ENCODE measurements at places on chromosomes 2 and 18.
A peak's percentile ranks its signal among the peaks of the same experiment; 100 is the strongest.

DNA sequence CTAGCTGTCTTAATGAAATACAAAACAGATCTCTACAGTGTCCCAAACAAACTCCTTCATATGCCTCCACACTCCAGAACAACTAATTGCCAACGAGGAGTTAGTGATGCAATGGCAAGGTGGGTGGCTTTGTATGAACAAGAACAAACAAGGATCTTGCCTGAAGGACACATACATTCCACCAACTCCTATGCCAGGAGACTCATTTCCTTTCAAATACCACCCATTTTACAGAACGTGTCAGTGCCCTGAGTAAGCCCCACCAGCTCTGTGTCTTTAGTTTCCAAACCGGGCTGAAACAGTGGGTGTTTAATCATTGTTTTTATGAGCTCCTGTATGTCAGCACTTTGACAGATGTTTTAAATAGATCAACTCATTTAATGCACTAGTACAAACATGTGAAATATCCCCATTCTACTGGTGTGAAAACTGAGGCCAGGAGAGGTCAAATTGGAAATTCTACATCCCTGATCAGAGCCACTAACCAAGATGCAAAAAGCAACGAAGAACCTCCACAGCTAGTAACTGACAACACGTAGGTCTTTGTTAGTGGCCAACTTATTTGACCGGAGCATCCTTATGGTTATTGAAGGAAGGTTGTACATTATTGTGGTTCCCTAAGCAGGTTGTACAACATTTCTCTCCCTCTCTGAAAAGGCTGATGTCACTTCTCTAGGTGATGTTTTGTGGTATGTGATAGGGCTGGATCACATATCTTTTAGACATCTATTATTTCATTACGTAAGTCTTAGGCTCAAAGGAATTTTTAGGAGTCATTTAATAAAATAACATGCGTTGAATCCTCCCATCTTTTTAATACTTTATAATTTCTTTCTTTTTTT is 534.9 kb upstream of the TNP1 start:
- no peak for DNase-seq

- DNase-seq = no peak
Measured at GRCh38 chr2:218002143-218002844, 501 bp downstream of the TNS1 start.

GRCh38 chr2:47704287-47704686 is 78.7 kb upstream of the MSH6 start:
- DNase-seq = no peak

DNA sequence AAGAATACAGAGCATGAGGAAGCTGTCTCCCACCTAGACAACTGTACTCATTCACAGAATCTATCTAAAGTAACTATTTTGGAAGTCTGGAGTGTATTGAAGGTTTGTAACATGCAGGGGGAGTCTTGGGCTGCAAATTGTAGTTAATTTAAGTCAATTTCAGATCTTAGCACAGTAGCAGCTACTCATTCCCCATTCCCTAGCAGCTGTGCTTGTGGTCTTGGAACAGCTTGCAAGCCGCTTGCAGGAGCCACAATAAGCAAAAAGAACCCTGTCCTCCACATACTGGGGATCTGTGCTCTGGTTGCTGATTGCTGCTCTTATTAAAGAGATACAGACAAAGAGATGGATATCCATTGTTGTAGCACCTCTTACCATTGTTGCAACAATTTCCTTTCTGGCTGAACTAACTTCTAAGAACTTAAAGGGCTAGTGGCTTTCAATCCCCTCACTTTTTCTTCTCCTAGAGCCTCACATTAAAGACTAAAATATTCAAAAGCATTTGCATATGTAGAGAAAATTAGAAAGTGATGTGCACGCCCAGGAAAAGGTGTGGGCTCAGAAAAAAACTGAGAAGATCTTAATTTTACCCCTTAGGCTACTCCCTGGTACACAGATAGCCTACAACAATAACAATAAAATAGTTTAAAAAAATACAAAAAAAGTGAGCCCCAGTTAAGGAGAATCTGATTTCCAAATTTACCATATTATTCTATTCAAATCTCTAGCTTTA is 1775.1 kb upstream of the PIK3C3 start:
- peak; percentile 54 for DNase-seq

GRCh38 chr2:215863687-215864086 is 149.7 kb downstream of the MREG start:
- no peak for DNase-seq

GRCh38 chr18:26864658-26865057 is 849 bp downstream of the AQP4 start:
- no peak for DNase-seq

DNA sequence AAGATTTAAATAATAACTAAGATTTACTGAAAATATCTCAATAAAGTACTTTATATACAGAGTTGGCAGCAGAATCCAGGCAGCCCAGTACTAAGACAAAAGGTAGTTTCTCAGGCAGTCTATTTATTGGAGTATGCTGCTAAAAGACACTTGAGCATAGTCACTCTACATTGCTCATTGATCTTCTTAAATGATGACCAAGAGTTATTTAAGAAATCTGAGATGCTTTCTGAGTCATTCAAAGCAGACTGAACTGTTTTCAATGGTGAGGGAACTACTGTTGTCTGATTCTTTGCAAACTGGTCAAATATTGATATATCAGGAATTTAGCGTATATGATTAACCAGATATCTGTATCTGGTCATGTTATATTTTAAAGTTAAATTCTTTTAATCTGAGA is 133.6 kb downstream of the PHLPP1 start:
- DNase-seq = no peak

DNA sequence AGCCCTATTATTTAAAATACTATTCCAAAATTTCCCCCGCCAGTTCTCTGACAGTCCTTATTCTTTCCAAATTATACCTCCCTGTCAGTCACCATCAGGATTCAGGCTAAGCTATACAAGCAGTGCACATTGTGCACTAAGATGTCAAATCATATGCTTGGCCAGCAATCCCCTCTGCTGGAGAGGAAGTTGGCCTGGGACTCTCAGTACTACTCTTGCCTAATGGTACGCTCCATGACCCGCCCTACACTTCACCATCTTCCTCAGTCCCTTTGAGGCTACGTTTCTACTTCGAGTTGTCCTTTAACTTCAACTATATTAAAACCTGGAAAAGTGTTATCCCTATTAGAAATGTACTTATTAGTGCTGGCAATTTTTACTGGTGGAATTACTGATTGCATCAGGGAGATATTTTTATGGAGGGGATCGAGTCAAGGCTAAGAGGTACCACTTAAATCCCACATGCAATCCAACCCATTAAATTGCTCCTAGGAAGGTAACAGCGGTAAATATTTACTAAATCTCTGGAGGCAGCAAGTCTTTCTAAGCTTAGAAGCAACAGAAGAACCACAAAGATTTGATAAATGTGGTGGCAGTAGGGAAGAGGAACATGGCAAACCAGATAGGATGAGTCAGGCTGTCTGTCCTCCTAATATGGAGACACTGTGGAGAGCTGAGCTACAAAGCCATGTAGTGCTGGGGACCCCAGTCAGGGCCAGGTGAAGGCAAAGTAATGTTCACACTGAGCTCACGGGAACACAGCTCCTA is 2.7 kb downstream of the USP40 start:
- DNase-seq = no peak

- DNase-seq = no peak
Measured at GRCh38 chr2:81984969-81985637, 1680.6 kb upstream of the LRRTM1 start.

DNA sequence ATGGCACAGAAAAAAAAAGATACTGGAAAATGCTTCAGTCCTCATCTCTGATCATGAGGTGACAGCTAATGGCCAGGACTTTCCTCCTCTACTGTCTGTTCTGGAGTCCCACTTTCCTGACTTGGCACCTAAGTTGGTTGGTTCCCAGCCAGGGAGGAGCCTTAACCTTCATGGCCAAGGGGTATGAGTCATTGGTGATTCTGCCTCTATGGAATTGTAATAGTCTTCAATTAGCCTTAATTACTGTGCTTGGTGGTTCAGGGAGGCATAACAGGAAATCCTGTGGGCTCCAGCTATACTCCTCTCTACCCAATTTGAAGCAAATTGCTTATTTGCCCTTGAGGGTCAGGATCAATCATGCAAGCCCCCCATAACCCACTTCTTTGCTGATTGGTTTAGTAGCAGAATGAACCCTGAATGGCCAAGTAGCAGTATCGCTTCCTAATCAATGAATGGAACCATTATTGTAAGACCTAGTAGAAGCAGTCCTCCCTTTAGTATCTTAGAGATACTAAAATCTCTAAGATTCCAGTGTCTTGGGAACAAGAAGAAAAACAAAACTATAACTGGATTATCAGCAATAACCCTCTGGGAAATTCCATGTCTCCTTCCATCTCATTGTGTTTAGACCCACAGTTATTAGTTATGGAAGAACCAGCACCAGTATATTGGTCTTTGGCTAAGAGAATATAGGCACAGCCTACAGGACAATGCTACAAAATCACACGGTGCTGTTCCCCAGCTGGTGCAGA is 109.0 kb downstream of the COL6A3 start:
- DNase-seq = no peak

GRCh38 chr2:67904966-67905365 is 157.8 kb downstream of the C1D start:
- DNase-seq = no peak

GRCh38 chr2:49753344-49753985 is 599.1 kb upstream of the FSHR start:
- no peak for DNase-seq

DNA sequence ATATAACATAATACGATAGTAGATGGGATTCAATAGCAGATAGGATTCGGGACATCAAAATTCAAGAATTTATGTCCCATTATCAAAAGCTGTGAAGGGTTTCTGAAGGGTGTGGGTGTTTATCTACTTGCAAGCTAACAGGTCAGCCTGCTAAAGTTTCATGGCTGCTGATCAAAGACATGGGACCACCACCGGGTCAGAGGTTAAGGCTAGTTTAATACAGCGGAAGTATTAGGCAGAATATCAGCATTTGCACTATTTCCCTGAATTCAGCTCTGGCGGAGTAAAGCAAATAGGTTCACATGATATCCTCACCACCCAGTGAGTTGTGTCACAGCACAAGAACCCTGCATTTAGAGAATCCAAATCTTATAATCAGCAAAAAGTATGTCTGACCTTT is 82.5 kb downstream of the DSEL start:
- no peak for DNase-seq

- no peak for DNase-seq
Measured at GRCh38 chr18:21507913-21508701, 92.4 kb downstream of the ESCO1 start.

GRCh38 chr2:200869014-200869413 is 4.6 kb upstream of the CLK1 start:
- no peak for DNase-seq

DNA sequence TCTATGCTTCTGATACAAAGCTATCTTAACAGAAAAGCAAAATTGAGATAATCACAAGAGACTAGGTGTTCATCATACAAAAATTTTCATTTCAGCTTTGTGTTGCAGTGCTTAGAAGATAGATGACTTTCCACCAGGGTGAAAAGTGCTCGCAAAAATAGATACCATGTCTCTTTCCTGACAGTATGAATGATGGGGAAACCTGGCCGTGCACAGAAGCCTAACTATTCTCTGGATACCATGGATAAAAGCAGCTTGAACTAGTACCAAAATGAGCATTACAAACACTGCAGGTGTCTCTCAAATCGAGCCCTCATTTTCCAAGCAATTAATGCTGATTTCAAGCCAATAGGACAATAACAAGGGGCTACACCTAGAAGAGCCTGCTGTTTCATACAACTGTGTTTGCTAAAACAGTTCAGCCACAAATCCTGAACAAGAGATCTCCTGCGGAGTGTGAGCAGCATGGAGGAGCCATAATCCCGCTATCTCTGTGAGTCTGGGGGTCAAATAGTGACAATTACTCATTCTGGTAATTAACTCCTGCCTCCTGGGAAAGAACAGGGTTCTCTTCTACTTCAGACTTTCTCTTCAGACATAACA is 507.6 kb downstream of the PID1 start:
- peak; percentile 73 for DNase-seq

DNA sequence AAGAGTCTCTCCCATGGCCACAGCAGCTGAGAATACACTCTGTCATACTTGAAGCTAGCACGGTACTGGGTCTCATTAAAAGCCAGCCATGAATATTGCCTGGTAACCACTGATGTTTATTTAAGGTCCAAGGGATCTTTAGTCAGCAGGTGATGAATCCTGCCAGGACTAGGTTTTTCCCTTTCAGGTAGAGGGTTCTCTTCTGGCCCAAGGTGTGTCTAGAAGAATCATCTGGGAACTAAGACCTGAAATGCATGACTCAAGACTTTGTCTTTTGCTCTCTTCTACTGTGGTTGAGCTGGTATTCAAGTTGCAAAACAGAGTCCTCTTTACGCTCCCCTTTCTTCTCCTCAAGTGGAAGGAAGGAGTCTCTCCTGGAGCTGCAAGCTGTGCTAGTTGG is 400.5 kb upstream of the FSIP2 start:
- no peak for DNase-seq

DNA sequence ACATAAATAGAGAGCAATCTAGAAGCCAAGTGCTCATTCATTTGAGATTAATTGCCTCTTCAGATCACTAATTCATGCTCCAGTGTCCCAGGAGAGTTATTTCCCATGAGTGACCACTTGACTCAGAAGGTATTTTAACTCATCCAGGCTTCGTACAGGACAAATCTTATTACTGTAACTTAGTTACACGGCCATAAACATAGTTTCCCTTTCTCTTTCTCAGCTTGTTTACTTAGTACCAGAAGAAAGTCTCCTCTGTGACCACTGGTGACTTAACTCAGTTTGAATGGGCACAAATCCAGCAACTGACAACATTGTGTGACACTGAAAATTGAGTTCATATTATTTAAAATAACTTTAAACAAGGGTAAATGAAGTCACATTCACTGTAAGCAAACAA is 25.3 kb downstream of the MMADHC start:
- DNase-seq = no peak

DNA sequence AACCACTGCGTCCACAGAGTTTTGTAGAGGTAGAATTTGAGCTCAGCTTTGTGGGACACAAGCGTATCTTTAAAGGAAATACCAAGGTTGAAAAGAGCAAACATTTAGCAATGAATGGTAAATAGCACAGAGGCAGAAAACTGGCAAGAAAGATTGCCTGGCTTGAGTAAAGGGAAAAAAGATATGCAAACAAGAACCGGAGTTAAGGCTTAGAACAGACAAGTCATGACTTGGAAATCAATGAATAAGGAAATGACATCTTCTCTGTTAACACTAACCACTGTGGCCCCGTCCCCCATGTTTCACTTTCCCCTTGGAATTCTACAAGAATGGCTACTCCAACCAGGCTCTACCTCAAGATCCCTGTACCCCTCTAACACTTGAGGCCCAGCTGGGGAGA is 3.8 kb downstream of the STAM2 start:
- no peak for DNase-seq

Measured in brain (organoid and tissue), 16 donors.